Osteoblast (primary cell): ENCODE measurements at places on chromosomes 7 and 10. TPM values are rescaled to one million over a fixed set of nuclear protein-coding genes. Genes with fewer than 3 reads are reported as not detected.

The ADAMTS14 gene
- 2.4 and 2.9 TPM in 2 replicates for total RNA-seq

The INA gene
- 0.29 and 0.36 TPM in 2 replicates for total RNA-seq

The SAP25 gene
- total RNA-seq = not detected in 2 replicates

The TCERG1L gene
- under 0.01 TPM in 1 of 2 replicates, not detected in the other for total RNA-seq

The NFKB2 gene
- total RNA-seq = 17.7 and 20.3 TPM in 2 replicates

The CDNF gene
- 1.8 TPM in 2 replicates for total RNA-seq

The TFPI2 gene
- total RNA-seq = 8.7 and 10.6 TPM in 2 replicates

The AOC1 gene
- total RNA-seq = not detected in 2 replicates

The INHBA gene
- total RNA-seq = 97.8 and 107 TPM in 2 replicates

The C10orf95 gene
- total RNA-seq = not detected in 2 replicates

The HABP2 gene
- total RNA-seq = not detected in 2 replicates

The INPP5F gene
- total RNA-seq = 10.9 and 11.2 TPM in 2 replicates

The PON1 gene
- total RNA-seq = not detected in 2 replicates
